Activated naive CD8-positive, alpha-beta T cell treated with anti-CD3 and anti-CD28 coated beads for 36 hours (primary cell): ENCODE measurements at places on chromosomes 3 and 15.

DNA sequence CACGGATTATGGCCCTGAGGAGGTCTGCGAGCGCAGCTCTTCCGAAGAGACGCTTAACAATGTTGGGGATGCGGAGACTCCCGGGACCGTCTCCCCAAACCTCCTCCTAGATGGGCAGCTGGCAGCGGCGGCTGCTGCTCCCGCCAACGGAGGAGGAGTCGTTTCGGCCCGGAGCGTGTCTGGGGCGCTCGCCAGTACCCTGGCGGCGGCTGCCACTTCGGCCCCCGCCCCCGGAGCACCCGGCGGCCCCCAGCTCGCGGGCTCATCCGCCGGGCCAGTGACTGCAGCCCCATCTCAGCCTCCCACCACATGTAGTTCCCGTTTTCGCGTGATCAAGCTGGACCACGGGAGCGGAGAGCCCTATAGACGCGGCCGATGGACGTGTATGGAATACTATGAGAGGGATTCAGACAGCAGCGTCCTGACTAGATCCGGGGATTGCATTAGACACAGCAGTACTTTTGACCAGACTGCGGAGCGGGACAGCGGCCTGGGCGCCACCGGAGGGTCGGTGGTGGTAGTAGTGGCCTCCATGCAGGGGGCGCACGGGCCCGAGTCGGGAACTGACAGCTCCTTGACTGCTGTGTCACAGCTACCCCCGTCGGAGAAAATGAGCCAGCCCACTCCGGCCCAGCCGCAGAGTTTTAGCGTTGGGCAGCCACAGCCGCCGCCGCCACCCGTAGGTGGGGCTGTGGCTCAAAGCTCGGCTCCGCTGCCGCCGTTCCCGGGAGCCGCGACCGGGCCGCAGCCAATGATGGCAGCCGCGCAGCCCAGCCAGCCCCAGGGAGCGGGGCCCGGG is 1.6 kb downstream of the TSC22D2 start:
- DNase-seq = peak; percentile 78

- no peak for DNase-seq
These were observed 12.4 kb downstream of the VIPR1 start for GRCh38 chr3:42514876-42515275.

DNA sequence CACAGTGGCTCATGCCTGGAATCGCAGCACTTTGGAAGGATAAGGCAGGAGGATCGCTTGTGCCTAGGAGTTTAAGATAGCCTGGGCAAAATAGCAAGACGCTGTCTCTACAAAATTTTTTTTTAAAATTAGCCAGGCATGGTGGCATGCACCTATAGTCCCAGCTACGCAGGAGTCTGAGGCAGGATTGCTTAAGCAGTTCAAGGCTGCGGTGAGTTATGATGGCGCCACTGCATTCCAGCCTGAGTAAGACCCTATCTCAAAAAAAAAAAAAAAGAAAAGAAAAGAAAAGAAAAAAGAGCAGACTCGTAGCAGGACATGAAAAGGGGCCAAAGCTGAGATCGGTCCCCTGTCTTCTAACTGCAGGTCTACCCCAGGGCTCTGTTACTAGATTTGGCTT is 18.9 kb downstream of the SRGAP3 start:
- DNase-seq = no peak

DNA sequence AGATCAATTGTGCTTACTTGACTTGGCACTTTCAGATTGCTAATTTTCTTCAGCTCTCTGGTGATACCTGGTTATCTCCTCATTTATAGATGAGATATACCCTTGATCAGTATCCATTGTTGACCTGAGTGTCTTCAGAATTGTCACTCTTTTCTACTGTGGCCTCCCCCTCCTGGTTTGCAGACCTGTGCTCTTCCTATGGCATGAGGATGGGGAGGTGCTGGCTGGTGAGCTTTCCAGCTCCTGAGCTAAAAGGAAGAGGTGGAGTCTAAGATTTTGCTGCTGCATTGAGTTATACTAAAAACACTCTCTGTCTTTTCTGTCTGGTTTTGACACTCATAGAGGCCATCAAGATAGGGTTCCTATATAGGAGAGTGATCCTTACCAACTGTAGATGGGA is 23.7 kb downstream of the UBE2Q2 start:
- no peak for DNase-seq

DNA sequence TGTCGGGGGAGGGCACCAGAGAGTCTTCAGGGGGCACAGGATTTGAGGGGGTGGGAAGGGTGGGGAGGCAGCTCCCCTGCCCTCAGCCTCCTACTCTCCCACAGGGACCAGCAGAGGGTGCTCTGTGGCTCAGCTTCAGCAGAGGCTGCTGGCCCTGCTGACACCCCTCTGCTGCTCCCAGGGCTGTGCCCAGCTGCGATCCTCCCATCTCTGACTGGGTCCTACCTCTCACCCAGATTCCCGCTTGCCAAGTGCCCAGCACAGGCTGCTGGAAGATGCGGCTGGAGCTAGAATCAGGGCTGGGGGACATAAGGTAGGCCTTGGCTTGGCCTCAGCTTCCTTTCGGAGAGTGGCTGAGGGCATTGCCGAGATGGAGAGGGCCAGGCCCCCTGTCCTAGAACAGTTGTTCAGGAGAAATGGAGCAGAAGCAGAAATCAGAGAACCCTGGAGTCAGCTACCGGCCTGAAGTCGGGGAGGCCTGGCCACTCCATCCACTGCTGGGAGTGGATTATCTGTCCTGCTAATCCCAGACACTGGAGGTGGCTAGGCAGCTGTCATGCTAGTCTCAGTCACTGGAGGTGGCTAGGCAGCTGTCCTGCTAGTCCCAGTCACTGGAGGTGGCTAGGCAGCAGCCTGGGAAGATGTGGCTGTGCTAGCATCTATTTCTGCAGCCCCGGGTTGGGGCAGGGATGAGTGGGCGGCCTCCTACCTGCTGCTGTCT is 3.9 kb downstream of the GRM2 start:
- DNase-seq = peak; percentile 28

DNA sequence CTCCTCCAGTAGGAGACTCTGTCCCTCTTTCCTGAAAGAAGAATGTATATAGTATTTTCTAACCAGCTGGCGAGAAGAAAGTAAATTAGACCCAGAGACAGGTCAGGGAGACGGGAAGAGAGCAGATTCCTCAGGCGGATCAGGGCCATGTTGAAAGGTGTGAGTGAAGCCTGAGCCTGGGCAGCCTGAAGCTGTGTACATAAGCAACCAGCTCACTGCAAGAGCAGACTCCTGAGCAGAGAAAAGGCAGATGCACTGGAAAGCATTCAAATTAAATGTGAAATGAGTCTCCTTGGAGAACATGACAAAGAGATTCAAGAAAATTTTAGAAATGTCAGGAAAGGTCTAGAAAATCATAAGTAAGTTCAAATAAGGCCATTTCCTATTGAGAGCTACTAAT is 165.8 kb downstream of the GOLIM4 start:
- no peak for DNase-seq

DNA sequence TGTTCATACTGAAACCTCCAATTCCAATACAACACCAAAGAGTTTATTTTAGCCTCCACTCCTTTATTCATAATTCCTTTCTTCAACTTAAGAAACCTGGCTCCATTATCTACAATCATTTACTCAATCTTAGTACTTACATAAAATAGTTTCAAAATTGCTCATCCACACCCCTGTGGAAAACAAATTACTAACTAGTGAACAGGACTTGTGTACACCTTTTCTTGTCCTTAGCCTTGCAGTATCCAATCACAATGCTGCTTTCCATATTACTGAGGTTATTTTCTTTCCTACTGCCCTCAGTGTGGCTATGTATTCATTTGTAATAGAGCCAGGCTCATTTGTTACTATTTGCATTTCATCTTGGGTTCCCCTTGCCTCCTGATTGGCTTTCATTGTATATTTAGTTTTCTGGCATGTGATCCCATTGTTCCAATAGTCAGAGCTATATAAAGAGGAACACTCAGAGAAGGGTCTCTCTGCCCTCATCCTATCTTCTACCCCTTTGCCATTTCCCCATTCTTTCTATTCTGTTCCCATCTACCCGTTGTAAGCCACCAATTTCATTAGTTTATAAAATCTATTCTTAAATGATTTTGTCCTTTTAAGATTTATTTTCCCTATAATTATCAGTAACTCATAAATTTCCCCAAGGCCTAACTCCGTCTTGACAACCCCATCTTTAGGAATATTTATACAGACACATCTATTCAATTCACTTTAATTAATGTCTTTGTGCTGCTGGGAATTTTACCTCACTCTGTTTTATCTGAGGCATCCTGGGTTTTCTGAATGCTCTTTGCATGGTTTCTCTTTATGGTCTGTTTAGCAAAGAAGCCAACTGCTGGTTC is 67.9 kb upstream of the RBP1 start:
- DNase-seq = no peak

GRCh38 chr15:55630858-55631257 is 42.7 kb upstream of the PYGO1 start:
- no peak for DNase-seq
